Activated CD8-positive, alpha-beta memory T cell treated with anti-CD3 and anti-CD28 coated beads for 4 hours (primary cell): ENCODE measurements at places on chromosomes 12 and 14.

DNA sequence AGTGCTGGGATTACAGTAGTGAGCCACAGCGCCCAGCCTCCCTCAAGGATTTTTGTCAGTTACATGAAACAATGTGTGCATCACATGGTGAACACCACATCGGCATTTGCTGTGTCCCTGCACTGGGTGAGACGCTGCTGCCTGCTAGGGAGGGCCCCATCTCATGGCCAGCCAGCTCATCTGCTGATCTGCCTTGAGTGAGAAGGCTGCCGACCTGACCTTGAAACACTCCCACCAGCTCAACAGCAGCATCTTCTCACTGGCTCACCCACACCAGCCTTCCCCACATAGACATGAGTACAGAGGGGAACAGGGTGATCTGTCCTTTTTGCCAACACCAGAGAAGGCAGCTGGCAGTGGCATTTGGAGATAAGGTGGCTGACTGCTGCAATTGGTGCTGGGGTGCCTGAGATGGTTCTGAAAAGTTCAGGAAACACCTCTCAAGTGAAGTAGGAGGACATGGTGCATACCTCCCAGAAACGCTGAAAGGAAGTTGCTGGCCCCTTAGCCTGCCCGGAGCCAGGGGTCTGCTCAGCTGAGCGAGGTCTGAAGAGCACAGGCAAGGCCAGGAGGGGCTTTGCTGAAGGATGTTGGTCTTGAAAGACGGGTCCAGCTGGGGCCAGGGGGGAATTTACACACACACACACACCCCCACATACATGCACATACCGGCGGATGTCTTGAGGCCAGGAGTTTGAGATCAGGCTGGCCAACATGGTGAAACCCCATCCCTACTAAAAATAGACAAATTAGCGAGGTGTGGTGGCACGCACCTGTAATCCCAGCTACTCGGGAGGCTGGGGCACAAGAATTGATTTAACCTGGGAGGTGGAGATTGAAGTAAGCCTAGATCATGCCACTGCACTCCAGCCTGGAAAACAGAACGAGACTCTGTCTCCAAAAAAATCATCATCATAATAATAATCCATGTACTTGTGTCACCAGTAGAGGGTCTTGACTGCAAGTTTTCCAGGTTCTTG lies 14.3 kb upstream of the PPP1R13B start:
- DNase-seq: no peak

DNA sequence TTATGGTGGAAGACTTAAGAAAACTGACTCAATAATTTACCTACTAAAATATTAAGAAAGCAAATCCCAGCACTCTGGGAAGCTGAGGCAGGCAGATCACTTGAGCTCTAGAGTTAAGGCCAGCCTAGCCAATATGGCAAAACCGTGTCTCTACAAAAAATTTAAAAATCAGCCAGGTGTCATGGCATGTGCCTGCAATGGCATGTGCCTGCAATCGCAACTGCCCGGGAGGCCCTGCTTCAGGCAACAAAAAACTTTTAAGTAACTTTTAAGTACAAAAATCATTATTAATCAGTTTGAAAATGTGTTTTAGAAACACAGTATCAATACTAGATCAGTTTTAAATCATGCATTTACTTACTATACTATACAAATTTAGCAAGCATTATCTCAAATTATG lies 17.5 kb downstream of the C2CD5 start:
- no peak for DNase-seq

- DNase-seq: no peak
These were observed 6.7 kb downstream of the RPH3A start for GRCh38 chr12:112798048-112798760.

- no peak for DNase-seq
These were observed 142.0 kb downstream of the KCNK10 start for GRCh38 chr14:88181072-88181471.

DNA sequence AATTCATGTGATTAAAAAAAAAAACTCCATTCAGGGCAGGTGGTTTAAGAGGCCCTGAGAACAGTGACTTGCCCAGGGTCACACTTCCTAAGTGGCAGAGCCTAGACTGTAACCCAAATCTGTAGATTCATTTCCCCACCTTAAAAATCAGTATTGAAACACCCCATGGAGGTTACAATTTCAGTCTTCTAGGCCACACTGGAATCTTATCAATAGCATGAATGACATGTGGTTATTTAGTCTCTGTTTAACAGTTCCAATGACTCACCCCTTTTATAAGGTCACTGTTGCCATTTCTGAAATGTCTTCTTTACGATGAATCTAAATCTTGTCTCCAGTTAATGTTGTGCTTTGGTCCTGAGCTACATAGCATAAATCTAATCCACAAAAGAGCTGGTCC lies 262.3 kb upstream of the GRIP1 start:
- DNase-seq: no peak

DNA sequence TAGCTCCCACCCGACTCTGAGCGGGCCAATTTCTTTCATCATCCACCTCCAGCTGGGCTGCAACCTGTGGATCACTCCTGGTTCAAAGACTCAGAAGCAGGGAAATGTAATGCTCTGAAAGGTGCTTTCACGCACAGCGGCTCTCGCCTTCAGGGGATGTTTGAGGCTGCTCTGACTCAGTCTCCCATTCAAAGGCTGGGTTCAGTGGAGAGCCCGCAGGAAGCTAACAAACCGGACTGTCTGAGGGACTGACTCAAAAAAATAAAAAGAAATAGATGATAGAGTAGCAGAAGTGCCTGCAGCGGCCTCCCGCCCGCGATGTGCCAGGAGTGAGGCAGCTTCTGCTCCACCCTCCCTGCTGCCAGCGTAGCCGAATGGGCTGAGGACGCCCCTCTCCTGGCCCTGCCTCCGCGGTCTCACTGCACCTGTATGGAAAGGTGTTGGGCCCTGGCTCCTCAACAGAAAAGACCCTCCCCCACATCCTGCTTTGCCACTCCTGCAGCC lies 98.0 kb downstream of the GCH1 start:
- DNase-seq: no peak

- DNase-seq: no peak
These were observed 25.5 kb upstream of the LDHB start for GRCh38 chr12:21683115-21683514.

GRCh38 chr12:46675736-46676135 lies 150.1 kb downstream of the SLC38A4 start:
- DNase-seq: no peak

GRCh38 chr12:3698218-3698974 lies 54.5 kb downstream of the CRACR2A start:
- DNase-seq: no peak

DNA sequence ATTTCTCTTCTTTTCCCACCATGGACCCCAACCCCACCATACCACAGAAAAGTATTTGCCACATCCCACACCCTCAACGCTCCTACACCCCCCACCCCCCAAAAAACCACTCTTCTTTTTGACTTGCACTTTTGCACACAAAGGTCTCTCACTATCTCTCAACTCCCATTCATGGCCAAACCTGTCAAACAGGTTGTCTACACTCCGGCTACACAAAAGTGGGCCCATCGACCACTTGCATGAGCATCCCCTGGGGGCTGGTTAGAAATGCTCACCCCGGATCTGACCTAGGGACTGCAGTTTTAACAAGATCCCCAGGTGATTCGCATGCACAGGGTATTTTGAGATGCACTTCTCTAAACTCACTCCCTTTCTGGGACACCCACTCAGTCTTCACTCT lies 248.2 kb downstream of the DPF3 start:
- no peak for DNase-seq

- no peak for DNase-seq
These were observed 94.2 kb downstream of the PLEKHA5 start for GRCh38 chr12:19223695-19224094.

DNA sequence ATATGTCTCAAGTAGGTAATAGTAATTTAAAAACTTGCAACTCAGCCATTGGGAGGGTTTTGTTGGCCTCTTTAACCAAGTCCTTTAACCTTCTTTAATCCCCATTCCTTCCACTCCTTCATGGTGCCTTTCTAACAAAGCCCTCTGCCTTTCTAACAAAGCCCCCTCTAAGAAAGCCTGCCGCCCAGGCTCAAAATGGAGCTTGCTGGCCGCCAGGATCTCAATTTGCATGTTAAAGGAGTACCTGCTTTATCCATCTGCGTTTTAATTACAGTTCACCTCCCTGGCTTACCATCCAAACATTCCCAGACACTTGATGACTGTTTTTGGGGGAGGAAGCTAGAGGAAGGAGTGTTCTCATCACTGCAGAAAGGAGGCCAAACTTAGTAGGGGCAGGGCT lies 183.4 kb downstream of the PTPN11 start:
- no peak for DNase-seq

GRCh38 chr12:3154006-3154405 lies 76.8 kb downstream of the TSPAN9 start:
- DNase-seq: no peak

DNA sequence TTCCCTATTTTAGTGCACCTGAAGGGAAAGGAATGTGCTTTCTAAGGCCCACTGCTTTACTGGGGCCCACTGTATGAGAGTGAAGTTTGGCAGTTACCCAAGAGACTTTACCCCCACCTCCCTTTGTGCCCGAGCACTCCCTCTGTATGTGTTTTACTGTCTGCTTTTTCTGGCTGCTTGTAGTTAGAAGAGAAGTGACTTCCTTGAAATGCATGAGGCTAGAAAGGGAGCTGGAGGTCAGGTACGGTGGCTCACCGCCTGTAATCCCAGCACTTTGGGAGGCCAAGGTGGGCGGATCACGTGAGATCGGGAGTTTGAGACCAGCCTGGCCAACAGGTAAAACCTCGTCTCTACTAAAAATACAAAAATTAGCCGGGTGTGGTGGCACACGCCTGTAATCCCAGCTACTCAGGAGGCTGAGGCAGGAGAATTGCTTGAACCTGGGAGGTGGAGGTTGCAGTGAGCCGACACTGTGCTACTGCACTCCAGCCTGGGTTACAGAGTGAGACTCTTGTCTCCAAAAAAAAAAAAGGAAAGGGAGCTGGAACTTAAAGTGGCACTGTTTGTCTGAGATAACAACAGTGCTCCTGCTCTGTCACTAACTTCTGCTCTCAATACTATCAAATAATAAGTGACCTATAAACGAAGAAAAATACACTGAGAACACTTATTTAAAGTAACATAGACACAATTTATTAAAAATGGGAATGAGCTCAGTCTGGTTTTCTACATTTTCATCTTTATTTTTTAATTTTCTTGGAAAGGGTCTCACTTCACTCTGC lies 5.8 kb downstream of the TRIP11 start:
- DNase-seq: no peak

DNA sequence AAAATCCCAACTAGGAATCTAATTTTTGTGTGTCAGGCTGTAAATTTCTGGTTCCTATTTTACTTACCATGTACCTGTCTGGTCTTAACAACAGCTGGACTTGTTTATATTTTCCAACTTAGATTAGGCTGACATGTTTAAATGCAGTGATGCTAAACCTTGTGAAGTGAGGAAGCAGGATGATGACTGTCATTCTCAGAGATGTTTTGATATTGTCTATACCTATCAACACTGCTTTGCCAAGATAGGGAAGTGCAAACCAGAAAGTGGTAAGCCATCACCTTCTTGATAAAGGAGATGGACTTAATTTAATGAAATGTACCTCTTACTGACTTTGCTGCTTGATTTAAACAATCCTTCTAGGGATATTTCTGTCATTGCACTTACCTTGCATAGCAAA lies 2.1 kb downstream of the BICD1 start:
- no peak for DNase-seq

GRCh38 chr14:32134448-32135097 lies 57.5 kb downstream of the ARHGAP5 start:
- no peak for DNase-seq

GRCh38 chr12:112584266-112584722 lies 165.5 kb downstream of the PTPN11 start:
- DNase-seq: no peak

GRCh38 chr14:22547948-22548750 lies 40.9 kb downstream of the DAD1 start:
- DNase-seq: no peak

- DNase-seq: no peak
These were observed 366.5 kb downstream of the LRFN5 start for GRCh38 chr14:41973178-41973577.

- DNase-seq: no peak
These were observed 72.3 kb downstream of the OTX2 start for GRCh38 chr14:56738020-56738419.

DNA sequence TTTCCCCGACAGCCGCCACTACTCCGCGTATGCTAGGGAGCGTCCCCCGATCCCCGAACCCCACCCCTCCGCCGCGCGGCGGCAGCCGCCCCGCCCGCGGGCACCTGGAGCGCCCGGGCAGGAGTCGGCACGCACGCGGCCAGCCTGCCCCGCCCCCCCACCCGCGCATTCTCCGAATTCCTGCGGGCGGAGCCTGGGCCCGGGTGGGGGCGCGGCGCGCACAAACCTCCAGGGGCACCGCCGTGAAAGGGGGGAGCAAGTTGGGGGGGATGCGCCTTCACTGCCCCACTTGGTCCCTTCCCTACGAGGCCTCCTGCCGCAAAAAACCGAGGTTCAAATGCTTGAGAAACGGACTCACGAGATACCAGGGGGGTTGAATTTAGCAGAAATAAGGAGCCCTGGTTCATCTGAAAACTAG lies 1.7 kb downstream of the AJUBA start:
- no peak for DNase-seq

- DNase-seq: no peak
These were observed 138.1 kb upstream of the HIF1A start for GRCh38 chr14:61557262-61557661.

DNA sequence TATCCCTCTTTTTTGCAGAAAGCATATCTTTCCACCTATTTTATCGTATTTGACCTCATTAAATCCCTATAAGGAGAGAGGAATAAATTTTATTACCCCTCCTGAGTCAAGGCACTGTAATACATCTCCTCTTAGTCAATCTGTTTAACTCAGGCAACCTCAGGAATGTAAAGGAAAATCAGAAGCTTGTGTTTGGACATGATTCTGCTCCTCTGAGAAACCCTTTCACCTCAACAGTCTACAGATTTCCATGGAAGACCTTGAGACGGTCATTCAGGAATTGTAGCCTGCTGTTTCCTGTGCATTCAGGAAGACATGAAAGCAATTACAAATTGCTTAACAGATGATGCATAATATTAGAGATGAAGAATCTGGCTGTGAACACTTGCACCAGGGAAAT lies 360.8 kb downstream of the PAWR start:
- DNase-seq: no peak

DNA sequence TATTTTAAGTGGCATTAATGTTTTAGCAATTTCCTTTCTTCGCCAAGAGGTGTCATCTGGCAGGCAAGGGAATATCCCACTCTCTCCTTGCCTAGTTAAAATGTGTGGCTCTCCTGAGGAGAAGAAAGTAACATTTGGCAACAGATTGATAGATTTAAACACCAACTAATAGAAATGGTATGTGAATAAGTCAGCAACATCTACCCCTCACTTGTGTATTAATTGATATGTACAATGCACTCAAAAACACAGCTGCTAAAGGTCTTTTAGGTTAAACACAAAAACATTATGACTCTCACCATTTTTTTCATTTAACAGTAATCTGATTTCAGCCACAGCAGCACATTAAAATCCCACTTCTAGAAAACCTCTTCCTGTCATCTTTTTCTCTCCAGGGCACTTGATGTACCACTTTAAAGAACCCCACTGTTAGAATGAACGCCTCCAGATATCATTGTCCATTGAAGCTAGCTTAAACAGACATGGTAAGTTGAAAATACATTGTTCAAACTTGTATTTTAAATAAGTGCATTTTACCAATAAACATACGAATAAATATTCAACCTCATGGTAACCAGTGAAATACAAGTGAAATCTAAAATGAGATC lies 151.7 kb downstream of the RPAP3 start:
- no peak for DNase-seq

GRCh38 chr14:52023518-52023917 lies 34.2 kb downstream of the RTRAF start:
- DNase-seq: no peak
